ENCODE measurements at places on chromosomes 7 and 10.

DNA sequence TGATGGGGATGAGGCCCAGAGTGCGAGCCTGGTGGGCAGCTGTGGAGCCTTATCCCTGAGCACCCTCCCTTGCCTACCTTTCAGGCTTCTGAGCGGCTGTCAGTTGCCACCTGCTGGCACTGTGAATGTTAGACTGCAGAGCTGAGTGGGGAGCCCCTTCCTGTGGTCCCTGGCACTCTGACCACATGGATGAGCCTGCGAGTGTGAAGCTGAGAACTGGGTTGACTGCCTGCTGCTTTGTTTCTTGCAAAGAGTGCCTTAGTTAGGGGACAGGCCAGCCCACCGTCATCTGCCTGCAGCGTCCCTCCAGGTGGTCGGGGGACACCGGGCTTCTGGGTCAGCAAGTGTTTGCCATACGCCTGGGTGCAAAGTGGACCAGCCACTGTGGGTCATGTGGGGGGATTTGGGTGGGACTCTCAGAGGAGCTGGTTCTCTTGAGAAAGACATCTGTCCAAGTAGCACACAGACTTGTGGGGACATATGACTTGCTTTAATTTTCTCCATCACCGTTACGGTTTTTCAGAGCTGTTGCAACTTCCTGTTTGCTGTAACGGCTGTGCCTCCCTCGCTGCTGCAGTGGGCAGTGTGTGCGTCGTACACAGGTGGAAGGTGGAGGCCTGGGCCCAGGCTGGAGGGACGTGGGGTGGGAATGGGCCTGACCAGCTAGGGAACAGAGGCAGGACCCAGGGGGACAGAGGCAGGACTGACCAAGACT lies 13.7 kb downstream of the INPP5A start:
- no peak for DNase-seq

- DNase-seq = no peak
These were observed 12.0 kb downstream of the PIP4K2A start for GRCh38 chr10:22702348-22702747.

- DNase-seq = no peak
These were observed 212.7 kb upstream of the PHYHIPL start for GRCh38 chr10:58963723-58964124.

DNA sequence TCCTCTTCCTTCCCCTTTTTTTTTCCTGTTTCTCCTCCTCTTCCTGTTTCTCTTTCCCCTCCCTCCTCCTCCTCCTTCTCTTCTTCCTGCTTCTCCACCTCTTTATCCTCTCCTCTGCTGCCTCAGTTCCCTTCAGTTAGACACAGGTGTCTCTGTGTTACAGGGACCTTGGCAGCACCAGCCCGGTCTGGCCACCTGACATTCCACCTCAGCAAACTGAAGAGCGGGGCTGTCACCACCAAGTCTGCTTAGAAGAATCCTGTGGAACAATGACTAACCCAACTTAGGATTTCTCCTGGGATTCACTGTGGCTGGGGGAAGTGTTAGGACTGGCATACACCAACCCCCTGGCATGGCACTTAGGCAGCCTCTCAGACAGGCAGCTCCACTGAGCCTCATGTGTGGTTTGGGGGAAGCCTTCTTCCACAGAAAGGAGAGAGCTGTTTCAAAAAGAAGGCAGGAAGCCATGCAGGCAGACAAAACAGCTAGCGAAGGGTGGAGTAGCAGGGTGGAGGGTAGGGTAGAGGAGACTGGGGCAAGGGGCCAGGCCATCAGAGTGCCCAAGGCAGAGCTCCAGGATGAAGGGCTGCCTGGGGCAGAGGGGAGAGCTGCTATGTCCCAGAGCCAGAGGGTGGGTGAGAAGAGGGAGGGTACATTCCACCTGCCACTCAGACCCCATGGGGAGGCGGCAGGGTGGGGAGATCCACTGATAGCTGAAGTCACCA lies 13.2 kb upstream of the GDF10 start:
- no peak for DNase-seq

GRCh38 chr7:17681965-17682364 lies 258.3 kb downstream of the SNX13 start:
- DNase-seq = no peak

- DNase-seq = no peak
These were observed 246.2 kb downstream of the MAD1L1 start for GRCh38 chr7:1986366-1987083.

DNA sequence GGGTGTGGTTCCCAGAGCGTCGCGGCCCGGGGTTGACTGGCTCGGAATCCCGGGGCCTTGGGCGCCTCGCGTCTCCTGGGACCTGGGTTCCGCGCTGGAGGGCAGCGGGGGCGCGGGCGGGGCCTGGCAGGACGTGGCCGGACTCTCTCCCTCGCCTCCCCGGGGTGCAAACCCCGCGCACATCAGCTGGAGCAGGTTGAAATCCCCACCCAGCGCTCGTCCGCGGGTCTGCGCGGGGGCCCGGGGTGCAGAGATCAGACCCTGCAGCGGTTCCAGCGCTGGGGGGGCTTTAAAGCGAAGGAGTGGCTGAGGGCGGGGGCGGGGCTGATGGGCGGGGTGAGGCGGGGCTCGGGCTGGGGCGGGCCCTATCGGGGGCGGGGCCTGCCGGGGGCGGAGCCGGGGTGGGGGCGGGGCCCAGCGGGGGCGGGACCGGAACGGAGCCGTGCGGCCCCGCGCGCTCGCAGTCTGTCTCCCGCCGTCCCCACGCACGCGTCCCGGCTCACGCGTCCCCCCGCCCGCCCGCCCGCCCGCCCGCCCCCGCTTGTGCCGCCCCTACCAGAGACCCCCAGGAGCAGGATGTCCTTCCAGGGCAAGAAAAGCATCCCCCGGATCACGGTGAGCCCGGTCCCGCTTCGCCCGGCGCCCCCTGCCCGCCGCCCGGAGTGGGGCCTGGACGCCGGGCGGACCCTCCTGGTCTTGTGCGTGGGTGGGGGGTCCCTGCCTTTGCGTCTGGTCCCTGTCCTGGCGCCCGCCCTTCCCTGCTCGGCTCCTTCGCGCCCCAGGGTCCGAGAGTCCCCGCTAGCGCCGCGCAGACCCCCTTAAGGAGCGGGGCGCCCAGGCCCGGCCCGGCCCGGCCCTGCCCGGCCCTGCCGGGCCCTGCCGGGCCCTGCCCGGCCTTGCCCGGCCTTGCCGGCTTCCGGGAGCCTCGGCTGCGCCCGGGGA lies at the start of gene DPYSL4:
Gene DPYSL4 (plus strand): TSS at position 461 of the 942 bp plus-strand sequence. CDS start 116 bp downstream, at position 577.
- peak; percentile 83 for DNase-seq

GRCh38 chr7:29130096-29130495 lies 16.2 kb downstream of the CPVL start:
- DNase-seq = no peak

- peak; percentile 35 for DNase-seq
These were observed 1.4 kb downstream of the CCNJ start for GRCh38 chr10:96044736-96045135.

- DNase-seq = no peak
These were observed 123.7 kb downstream of the CUL2 start for GRCh38 chr10:34966451-34966850.

- DNase-seq = peak; percentile 75
These were observed 60.7 kb upstream of the CCDC6 start for GRCh38 chr10:59967079-59967478.

GRCh38 chr7:103962070-103962469 lies 27.4 kb downstream of the RELN start:
- no peak for DNase-seq

- no peak for DNase-seq
These were observed 83.9 kb downstream of the ADCY1 start for GRCh38 chr7:45657890-45658715.

GRCh38 chr7:116886543-116887156 lies 24.3 kb downstream of the CAPZA2 start:
- DNase-seq = no peak

All from DMS53 (cell line).